NCI-H1694 (cell line): ENCODE measurements at places on chromosomes 2 and 18.

DNA sequence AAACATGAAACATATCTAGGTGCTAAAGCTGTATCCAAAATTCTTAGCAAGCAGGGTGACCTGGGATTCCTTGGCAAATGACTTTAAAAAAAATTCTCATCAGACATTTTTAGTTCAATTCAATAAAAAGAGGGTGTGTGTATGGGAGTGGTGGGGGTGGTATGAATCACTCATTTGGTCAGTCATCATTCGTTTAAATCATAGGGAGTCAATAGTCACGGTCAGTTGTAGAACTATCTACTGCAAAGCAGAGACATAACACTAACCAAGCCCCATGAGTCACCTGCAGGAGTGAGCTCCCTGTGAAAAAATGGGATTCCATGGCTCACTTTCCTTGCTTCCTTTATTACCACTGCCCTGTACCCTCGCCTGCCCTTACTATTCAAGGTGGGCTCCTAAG, 380.6 kb upstream of the TCF4 start:
- DNase-seq, result no peak

GRCh38 chr2:202831242-202832220, 40.0 kb downstream of the ICA1L start:
- DNase-seq, result peak; percentile 48

GRCh38 chr2:240747256-240747655, 55.6 kb downstream of the AQP12A start:
- no peak for DNase-seq

GRCh38 chr2:101821828-101822458, 124.4 kb downstream of the MAP4K4 start:
- DNase-seq, result no peak

GRCh38 chr18:42719221-42719620, 396.3 kb downstream of the RIT2 start:
- DNase-seq, result peak; percentile 54
